ENCODE measurements at places on chromosomes 6 and 20.
A peak's percentile ranks its signal among the peaks of the same experiment; 100 is the strongest.

- DNase-seq = no peak
These were observed 84.2 kb downstream of the MYB start for GRCh38 chr6:135265278-135265677.

GRCh38 chr6:151430886-151431285, 21.0 kb downstream of the RMND1 start:
- no peak for DNase-seq

- DNase-seq = peak; percentile 14
These were observed 51.7 kb downstream of the CHMP4B start for GRCh38 chr20:33862709-33863403.

GRCh38 chr6:15299430-15300131, 53.7 kb downstream of the JARID2 start:
- DNase-seq = no peak

DNA sequence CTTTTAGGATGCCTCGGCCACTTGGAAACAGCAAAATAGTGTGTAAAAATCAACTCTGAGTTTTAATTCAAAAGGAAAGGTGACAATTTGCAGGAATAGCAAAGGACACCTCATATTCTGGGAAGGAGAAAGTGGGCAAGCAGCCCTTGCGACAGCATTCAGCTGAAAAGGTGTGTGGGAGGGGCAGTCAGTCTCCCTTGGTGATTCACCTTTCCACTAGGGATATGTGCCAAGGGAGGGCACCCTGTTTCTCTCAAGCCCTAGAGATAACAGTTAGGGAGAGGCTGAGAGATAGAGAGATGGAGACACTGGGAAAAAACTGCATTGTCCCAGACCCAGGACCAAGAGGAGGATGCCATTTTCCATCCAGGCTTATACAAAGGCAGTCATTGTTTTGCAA, 228.1 kb downstream of the EPM2A start:
- no peak for DNase-seq

Data from hippocampal formation (tissue), 2 donors.